ENCODE measurements at places on chromosomes 4 and X. TPM values are rescaled to one million over a fixed set of nuclear protein-coding genes. Genes with fewer than 3 reads are reported as not detected.

The CYSLTR1 gene
- polyA plus RNA-seq: 2.5 TPM

The SPANXD gene
- polyA plus RNA-seq: not detected

The PPP4R3C gene
- not detected for polyA plus RNA-seq

The RNF4 gene
- polyA plus RNA-seq: 68.2 TPM

The NIPAL1 gene
- 11.5 TPM for polyA plus RNA-seq

The SSX2B gene
- 0.17 TPM for polyA plus RNA-seq

The CC2D2A gene
- polyA plus RNA-seq: 54.9 TPM

The BCOR gene
- polyA plus RNA-seq: 47.9 TPM

The CXXC4 gene
- polyA plus RNA-seq: 8.4 TPM

The PAGE2B gene
- polyA plus RNA-seq: not detected

The AFM gene
- polyA plus RNA-seq: 12.2 TPM

The CPZ gene
- 18.0 TPM for polyA plus RNA-seq

DNA sequence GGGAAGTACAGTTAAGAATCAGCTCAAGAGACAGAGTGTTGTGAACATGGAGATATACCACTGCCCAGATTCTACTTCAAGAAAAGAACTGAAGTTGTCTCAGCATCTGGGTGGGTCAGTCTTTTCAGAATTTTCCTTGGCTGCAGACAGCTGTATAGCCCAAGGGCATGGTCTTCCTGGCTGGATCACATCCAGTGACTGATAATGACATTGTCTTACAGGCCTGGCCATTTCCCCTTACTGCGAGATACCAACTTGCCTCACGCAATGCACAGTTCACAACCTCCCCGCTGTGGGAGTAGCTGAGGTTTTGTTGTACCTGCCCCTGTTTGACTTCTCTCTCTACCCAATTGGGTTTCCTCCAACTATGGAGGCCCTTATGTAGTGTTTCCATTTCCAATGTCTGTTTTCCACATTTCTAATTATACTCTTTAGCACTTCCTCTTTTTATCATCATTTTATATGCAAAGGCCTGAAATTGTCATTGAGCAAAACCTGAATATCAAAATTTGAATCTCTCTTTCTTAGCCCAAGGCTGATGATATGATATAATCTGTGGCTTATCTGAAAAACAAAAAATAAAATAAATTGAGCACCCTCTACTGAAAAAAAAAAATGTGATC, 209.1 kb downstream of the NAF1 start:
- DNase-seq: no peak

DNA sequence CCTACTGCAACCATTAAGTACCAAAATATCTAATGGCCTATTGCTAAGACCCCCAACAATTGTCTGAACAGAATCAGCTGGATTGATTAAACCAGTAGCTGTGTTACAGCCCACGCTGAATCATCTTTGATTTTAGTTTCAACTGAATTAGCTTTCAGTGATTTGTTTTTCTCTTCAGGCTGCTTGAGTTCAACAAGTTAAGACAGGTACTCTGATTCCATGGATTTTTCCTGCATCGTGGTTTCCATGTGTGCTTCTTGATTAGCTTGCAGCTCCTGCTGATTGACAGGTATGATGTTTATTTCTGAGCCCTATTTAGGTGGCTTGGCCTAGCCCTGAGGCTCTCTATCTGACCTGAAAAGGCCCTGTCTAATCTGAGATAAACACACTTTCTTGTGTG, 91.3 kb downstream of the GUCY2F start:
- no peak for DNase-seq

DNA sequence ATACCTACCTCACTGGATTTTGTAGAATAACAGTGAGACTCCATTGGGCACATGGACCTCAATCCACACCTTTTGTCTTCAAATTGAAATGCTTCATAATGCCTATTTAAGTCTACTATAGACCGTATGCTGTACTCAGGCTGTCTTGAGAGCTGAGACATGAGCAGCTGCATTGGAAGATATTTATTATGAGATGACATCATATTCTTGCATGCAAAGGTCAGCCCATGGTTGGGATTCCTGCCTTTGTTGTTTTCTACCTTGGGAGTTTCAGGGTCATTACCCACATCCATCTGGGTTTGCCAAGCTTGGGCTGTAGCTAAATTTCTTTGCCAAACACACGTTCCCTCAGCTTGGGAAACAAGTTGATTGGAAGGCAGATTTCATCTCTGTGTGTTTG, 33.2 kb upstream of the MAMLD1 start:
- DNase-seq: no peak

- DNase-seq: no peak
These were observed 120.3 kb upstream of the ATXN3L start for GRCh38 chrX:13440176-13440575.

- DNase-seq: no peak
These were observed 281.3 kb upstream of the FTHL17 start for GRCh38 chrX:31353095-31353494.

- DNase-seq: no peak
These were observed 298.2 kb upstream of the KLF3 start for GRCh38 chr4:38365748-38366310.

DNA sequence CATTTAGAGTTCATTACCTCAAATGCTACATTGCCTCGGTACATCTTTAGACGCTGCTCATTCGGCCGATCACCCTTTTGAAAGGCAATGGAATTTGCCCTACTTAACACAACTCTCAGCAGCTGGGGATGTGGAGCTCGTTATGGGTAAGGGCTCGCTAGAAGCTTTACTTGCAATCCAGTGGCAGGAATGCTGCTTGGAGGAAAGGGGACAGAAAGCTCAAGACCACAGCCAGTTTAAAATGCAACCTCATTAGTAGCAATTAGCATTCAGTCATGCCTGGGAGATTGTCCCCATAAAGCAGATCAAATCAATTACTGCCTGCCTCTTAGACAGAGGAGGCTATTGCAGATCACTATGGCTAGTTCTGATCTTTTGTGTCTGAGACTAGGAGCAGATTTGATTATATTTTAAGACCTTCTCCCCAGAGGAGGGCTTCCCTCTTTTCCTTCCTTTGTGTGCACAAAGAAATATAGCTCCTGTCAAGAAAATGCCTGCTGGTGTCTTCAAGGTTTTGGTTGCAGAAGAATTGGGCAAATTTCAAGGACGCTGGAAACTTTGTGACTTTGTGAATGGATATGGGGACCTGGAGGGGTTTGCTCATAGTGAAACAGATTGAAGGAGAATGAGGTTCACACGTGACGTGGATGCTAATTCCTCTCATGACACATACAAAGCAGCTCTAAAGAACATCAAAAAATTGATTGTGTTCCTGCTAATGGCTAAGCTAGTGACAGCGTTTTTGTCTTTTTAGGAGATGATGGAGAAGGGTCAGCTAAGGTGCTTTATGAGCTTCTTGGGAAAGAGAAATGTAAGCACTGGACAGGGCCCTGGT, 237.5 kb upstream of the GLRA2 start:
- no peak for DNase-seq

- DNase-seq: no peak
These were observed 4.6 kb downstream of the BGN start for GRCh38 chrX:153499341-153499740.

DNA sequence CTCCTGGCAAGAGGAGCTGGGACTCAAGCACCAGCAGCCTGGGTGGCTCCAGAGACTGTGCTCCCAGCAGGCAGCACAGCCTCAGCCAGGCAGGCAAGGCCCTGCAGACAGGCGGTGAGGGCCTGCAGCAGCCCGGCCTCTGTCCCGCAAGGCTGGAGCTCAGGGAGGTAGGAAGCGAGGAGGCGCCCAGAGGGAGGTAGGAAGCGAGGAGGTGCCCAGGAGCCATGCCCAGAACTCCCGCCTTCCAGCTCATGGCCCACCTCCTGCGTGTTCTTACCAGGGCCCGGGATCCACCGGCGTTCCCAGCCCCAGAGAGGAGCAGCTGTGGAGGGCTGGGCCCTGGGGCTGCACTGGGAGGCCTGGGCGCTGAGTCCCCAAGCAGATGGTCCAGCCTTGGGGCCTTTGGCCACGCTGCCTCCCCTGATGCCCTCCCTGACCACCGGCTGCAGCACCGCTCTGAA, 133.1 kb downstream of the HMX1 start:
- no peak for DNase-seq

DNA sequence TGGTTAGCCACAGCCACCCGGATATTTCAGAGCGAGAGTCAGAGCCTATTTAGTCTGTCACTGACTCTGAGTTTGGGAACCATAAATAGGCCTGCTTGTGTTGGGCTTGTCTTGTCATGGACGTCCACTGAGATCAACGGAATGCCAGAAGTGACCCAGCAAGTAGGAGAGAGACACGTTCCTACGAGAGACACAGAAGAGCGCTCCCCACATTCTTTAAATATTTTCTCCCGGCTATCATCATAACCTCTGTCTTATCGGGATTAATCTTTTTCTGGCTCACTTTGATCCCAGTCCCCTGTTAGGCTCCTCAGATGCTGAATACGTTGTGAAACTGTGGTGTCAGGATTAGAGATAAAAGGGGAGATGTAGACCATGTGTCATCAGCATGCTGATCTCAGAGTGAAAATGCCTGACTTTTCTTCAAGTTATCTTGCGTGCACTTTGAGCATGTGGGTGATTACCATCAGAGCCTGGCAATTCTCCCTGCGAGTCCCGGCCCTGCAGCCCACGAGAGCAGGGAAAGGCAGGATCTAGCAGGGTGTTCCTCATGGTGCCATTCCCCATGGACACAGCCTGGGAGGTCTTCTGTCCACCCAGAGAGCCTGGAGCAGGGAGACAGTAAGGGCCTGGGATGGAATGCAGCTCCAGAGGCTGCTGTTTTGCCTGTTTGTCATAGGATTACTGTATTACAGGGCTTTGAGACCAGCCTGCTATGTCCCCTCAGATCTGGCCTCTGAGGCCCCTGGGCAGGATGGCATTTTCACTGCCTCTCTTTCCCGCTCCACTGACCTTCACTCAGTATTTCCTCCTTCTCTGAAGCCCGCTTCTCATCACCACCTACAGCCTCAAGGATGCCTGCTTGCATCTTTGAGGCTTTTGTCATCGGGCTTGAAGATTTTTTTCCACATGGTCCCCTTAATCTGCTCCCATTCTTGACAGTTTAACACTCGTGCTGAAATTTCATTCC, 2.8 kb upstream of the TENM3 start:
- no peak for DNase-seq

GRCh38 chr4:64584981-64585557, 175.8 kb upstream of the TECRL start:
- peak; percentile 2 for DNase-seq

DNA sequence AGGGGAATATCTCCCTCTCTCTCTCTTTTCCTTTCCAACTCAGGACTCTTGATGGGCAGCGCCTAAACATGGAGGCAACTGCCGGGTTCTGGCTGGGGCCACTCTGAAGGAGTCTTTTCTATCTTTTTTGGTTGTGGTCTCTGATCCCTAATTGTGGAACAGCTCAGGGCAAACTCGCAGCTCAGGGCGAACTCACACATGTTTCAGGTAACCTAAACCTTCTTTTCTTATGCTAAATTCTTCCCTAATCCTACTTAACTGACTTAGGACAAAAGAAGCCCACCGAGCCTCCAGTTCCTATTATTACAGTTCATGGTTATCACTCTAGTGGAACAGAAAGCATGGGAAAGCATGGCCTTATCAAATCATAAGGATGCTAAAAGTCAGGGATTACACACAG, 21.3 kb downstream of the ETDA start:
- DNase-seq: no peak

GRCh38 chr4:26217481-26217880, 103.3 kb upstream of the RBPJ start:
- no peak for DNase-seq

- DNase-seq: no peak
These were observed 518 bp upstream of the CNKSR2 start for GRCh38 chrX:21373637-21374162.

DNA sequence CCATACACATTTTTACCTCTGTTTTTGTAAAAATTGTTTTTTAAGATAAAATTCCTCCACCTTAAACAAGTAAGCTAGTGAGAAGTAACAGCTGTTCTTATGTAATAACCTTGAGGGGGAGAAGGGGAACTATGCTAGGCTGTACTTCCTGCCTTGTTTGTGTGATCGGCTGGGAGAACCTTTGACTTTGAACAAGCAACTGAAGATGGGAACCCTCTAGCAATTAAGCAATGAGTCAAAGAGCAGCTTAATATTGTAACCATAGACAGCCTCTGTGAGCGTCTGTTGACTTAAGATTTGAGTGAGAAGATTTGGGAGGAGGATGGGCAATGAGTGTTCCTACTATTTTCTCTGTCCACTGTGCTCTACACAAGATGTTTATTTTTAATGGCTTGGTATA, 135.1 kb downstream of the SCLT1 start:
- no peak for DNase-seq

GRCh38 chr4:101600287-101600686, 190.2 kb upstream of the BANK1 start:
- no peak for DNase-seq

DNA sequence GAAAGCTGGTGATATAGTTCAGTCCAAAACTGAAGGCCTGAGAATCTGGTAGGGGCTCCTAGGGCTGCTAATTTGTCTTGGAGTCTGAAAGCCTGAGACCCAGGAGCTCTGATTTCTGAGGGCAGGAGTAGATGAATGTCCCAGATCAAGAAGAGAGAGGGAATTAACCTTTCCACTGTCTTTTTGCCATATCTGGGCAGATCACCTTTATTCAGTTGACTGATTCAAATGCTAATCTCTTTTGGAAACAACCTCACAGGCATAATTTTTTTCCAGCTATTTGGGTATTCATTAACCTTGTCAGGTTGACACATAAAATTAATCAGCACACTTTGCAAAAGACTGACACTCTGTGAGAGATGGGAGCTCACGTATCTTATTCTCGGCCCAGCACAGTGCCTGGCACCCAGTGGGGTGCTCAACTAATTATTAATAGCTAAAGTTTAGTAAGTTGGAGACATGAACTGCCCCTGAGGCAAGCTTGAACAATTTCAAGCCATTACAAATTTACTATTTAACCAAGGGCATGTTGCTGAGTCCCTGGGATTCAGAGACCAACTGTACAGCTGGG, 114.3 kb downstream of the CPEB2 start:
- no peak for DNase-seq

GRCh38 chrX:41591906-41592305, 96.9 kb upstream of the GPR34 start:
- no peak for DNase-seq

- DNase-seq: no peak
These were observed 92.0 kb downstream of the GUCY2F start for GRCh38 chrX:109389917-109390316.

DNA sequence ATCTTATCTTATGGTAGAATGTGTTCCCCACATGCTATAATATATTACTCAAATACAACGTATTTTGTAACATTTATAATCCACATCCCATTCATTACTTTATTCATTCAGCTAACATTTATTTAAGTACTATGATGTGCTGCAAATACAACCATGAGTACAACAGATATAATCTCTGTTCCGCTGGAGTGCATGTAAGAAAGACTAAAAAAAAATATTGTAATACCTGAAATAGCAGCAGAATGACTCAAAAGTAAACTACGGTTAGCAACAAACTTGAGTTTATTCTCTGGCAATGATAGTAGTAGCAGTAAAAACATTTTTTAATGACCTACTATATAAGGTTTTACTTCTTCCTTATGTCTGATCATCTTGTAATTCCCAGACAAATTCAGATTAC, 1776.3 kb downstream of the STIM2 start:
- DNase-seq: no peak

All from right renal cortex interstitium (tissue), 3 donors.